ENCODE measurements at places on chromosomes 4 and X. TPM values are rescaled to one million over a fixed set of nuclear protein-coding genes. Genes with fewer than 3 reads are reported as not detected.

- DNase-seq, result no peak
Observed at GRCh38 chr4:1237981-1238675, 10.8 kb downstream of the CTBP1 start.

DNA sequence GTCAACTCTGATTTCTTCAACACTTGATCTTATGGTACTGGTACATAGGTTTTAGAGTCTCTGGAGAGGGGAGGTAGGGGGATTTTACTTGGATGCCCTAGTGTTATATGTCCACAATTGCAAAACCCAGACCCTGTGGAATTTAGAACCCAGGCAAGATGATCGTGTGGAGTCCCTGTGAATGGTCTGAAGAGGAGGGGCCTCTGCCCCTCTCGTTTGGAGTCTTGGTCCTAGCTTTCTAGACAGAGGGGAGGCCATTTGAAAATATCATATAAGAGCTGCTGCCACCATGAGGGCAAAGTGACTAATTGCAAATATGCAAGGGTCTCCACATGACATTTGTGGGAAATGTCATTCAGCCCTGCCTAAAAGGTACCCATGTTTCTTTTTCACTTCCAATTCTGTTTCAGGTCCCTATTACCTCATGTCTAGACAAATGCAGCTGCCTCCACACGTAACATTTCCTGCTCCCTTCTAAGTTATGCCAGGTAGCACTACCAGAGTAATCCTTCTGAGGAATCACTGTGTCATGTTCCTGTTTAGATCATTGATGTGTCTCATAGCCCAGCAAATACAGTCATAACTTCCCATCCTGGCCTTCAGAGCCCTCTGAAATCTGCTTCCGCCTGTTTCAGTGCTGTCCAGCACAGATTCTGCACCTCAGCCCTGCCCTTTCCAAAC lies 126.8 kb downstream of the KLHL8 start:
- DNase-seq, result no peak

GRCh38 chrX:119427024-119427794 lies 28.1 kb downstream of the SLC25A43 start:
- no peak for DNase-seq

DNA sequence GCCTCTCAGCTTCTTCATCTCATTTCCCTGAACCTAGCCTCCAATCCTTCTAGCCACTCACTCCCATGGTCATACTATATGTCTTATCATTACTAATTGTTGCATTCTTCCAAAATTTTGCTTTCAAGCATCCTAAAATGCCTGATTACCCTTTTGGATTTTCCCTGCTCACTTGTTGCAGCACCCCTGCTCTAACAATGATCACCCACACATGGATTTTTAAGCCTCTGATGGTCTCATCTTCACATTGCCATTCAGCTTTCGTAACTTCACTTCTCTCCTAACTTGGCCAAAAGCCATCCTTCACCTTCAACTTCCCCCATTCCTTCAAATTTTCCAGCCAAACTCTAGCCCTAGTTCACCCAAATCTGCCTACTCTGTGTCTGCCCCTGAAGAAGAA lies 33.8 kb upstream of the MGST2 start:
- no peak for DNase-seq

DNA sequence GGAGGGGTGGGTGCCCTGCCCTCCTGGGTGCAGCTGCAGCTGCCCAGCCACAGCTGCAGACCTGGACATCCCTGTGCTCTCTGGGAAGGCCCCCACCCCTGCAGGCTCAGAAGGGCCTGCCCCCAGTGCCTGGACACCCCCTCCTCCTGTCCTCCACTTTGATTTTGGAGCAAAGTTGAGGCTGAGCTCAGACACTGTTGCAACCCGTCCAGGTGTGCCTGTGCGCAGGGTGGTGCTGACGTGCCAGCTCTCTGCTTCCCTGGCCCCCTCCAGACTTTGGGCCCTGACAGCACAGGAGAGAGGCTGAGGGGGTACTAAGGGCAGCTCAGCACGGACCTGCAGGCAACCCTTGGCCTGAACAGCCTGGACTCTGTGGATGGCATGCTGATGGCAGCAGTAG lies 750.3 kb downstream of the ARAP2 start:
- DNase-seq, result no peak

GRCh38 chr4:38068107-38068506 lies 107.9 kb downstream of the PTTG2 start:
- DNase-seq, result no peak

GRCh38 chr4:70908993-70909556 lies 6.9 kb downstream of the MOB1B start:
- no peak for DNase-seq

DNA sequence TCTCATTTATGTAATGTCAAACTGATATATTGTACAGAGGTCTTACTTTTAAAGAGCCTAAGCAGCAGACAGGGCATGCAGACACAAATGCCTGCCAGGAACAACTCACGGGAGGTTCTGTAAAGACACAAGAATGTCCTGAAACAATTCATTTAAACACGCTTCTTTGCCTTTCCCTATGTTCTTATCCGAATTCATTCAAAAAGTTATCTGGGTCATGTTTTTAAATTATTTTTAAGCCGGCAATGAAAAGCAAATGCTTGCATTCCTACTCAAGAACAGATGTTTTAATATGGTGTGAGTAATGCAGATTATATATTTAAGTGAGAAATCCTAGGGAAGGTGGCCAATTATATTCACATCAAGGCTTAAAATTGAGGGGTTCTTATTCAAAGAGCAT lies 192.6 kb downstream of the PDGFC start:
- DNase-seq, result no peak

- no peak for DNase-seq
Observed at GRCh38 chr4:102869569-102870197, 891 bp downstream of the CISD2 start.

- no peak for DNase-seq
Observed at GRCh38 chr4:100165809-100166208, 24.5 kb downstream of the DDIT4L start.

DNA sequence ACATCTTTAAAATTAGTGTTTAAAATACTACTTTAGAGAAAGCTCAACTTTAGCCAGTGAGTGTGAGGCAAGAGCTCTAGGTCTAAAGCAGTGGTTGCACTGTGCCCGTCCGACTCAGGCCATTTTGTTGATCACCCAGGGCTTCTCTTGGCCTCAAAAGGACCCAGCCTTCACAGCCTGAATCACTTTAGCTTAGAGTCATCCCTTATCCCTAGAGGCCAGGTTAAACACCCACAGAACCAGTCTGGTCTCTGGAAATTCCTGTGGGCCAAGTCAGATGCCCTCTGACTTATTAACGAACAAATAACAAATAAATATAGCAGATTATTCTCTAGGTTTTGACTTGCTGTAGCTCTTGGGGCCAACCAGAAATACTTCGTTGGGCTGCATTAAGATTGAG lies 102.3 kb downstream of the WWC2 start:
- DNase-seq, result no peak

DNA sequence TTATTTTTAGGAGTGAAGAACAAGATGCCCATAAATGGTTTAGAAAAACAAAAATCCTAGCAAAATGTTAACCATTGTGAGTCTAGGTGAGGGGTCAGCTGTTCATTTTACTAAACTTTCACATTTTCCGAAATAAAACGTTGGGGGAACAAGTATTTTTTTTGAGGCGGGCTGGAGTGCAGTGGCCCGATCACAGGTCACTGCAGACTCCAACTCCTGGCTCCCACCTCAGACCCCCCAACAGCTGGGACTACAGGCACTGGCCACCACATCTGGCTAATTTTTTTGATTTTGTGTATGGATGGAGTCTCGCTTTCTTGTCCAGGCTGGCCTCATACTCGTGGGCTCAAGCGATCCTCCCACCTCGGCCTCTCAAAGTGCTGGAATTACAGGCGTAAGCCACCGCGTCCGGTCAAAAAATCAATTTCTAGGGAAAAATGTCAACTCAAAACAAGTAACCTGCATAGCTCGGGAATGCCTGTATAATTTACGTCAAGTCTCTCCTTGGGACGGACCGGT lies 742 bp upstream of the TAF1 start:
- DNase-seq, result no peak

- no peak for DNase-seq
Observed at GRCh38 chr4:1792832-1793495, at the start of gene FGFR3. Gene FGFR3 (plus strand): TSS chr4:1793293. CDS start chr4:1793935, 642 bp downstream.

GRCh38 chrX:28549838-28550237 lies 37.4 kb upstream of the IL1RAPL1 start:
- no peak for DNase-seq

- DNase-seq, result no peak
Observed at GRCh38 chr4:37830640-37831039, 4.2 kb downstream of the PGM2 start.

- no peak for DNase-seq
Observed at GRCh38 chrX:44908153-44908552, 35.2 kb downstream of the KDM6A start.

The CTAG1A gene
- not detected for polyA plus RNA-seq

Measured in left renal pelvis (tissue), 4 donors.